NCI-H1694 (cell line): ENCODE measurements at places on chromosomes 13 and 19.
A peak's percentile ranks its signal among the peaks of the same experiment; 100 is the strongest.

DNA sequence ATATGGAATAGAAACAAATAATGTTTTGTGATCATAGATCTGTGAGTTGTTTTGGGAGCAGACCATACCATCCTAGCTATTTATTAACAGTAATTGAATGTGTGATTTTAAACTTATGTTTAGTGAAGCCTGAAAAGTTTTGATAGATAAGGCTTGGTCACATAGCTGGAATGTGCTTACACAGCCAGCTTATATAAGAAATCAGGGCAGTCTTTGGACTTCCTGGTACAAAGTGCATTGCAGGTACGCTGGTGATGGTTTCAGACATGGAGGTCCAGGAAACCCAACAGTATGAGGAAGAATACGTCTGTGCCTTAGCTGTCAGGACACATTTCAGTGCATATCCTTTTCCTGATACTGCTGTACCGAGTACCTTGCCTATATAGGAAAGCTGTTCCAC lies 2316.2 kb upstream of the PCDH20 start:
- no peak for DNase-seq

- DNase-seq = peak; percentile 55
These were observed at the start of gene RNASEH2A for GRCh38 chr19:12806242-12807081. RNASEH2A (plus strand) TSS chr19:12806584; CDS start chr19:12806674, 90 bp downstream.

DNA sequence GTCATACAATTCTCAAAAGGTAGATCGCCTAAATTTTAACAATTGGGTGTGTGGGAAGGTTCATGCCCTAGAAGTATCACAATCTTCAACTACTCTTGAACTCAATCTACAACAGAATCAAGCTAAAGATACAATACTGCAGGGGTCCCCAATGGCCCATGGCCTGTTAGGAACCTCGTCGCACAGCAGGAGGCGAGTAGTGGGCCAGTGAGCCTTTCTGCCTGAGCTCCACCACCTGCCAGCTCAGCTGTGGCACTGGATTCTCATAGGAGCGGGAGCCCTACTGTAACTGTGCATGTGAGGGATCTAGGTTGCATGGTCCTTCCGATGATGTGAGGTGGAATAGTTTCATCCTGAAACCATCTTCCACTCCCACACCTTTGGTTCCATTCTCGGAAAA lies 230.6 kb downstream of the KLF12 start:
- no peak for DNase-seq

DNA sequence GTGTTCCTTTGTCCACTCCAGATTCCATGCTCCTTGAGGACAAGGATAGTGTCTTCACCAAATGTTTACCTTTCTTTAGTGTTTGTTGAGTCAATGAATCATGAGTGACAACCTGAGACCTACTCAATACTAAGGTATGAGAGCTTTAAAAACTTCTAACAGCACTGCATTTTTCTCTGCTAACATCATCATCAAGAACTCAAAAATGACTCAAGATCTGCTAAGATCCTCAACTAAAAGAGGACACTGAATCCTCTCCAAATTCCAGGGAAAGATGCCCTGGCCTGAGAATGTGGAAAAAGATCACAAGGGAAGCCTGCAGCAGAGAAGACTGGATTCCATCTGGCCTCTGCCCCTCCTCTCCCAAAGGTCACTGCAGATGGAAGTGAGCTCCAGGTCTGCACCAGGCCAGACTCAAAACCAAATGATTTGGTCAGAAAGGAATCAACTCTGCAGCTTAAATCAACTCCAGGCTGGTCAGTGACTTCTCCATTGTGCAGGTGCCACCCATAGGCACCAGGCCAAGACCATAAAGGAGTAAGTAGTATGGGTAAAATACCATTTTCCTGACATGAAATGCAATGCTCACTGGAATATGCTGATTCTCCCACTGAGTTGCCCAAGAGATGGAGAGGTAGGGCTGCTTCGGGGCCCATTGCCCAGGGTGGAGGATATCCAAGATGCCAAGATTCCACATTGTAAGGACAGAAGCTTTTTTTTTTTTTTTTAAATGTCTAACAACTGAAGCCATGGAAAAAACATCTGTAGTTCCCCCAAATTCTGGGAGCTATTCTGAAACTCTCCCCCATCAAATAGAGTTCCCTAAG lies 89.5 kb upstream of the DOCK9 start:
- no peak for DNase-seq

GRCh38 chr13:67445436-67445835 lies 215.3 kb upstream of the PCDH9 start:
- DNase-seq = no peak

DNA sequence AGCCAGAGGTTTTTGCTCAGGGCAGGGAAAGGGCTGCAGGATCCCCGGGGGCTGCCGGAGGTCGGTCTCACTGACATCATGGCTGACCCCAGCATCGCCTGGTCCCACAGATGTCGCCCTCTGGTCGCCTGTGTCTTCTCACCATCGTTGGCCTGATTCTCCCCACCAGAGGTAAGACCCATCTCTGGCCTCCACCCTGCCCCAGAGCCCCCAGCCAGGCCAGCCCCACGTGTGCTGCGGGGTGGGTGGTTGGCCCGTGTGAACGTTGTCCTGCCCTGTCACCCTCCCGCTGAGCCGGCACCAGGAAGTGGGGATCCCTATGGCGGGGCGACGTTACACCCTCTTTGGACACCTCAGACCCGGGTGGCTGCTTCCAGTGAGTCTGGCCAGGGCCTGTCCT lies 906 bp downstream of the FXYD5 start:
- DNase-seq = no peak

GRCh38 chr19:16861011-16861410 lies 27.8 kb upstream of the F2RL3 start:
- DNase-seq = no peak

DNA sequence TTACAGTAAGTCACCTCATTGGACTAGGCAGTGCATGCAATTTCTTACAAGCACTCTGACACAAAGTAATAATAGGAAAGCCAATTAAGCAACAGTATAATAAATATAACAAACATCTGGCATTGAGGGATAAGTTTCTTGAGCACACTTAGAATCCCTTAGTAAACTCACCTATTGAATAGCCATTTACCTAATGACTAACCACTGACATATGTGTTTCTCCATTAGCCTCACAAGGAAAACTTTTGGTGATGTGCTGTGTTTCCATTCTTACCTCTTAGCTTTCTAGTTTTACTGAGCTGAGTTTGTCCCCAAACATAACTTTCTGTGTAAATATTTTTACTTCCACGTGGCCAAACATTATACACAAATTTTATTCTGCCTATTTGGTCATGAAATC lies 47.4 kb upstream of the PCDH9 start:
- no peak for DNase-seq

GRCh38 chr13:93227280-93227877 lies 772 bp downstream of the GPC6 start:
- peak; percentile 50 for DNase-seq

DNA sequence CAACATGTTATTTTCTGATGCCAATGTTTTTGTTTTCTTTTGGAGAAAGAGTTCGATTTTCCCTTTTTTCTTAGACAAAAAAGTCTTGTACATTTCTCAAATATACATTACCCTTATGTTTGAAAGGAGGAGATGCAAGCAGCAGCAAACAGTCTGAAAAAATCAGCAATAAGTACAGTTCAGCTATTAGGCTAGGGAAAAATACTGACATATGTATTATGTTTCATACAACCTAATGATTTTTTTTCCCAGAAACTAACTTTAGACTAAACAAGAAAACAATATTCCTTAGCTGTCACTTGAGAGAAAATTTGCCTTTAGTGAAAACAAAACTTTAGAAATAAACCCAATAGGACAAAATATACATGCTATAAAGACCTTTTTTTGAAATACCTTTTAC lies 1223.5 kb downstream of the SLITRK1 start:
- DNase-seq = no peak

DNA sequence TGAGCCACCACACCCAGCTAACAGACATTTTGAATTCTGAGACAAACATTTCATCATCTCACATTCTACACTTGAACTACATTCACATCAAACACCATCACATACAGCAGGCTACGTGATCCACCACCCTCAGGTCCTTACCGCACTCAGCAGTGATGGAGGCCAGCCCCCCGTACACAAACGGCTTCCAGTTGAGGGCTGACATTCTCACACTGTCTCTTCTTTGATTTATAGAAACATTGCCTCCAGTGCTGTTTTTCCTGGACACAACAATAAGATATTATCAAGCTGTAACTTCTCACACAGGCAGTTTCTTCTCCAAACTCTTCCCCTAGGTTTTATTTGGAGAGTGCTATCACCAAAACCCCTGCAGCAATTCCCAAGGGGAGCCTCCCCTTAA lies 7.0 kb downstream of the SLC25A30 start:
- DNase-seq = no peak

DNA sequence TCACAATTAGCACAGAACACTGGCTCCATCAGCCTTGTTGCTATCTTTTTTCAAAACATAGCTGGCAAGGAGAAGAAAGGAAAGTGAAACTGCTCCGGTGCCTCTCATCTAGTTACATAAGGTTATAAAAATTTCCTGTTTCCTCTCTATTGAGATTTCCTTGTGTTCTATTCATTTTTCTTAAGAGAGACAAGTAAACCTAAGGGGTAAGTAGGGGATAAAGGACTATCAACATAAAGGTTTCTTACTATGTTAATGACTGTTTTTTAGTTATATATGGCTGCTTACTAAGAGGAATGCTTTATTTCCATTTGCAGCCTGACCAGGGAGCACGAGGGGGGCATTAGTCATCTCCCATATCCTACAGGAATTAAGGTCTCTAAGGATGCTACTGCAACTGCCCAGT lies 73.2 kb upstream of the MLNR start:
- no peak for DNase-seq

DNA sequence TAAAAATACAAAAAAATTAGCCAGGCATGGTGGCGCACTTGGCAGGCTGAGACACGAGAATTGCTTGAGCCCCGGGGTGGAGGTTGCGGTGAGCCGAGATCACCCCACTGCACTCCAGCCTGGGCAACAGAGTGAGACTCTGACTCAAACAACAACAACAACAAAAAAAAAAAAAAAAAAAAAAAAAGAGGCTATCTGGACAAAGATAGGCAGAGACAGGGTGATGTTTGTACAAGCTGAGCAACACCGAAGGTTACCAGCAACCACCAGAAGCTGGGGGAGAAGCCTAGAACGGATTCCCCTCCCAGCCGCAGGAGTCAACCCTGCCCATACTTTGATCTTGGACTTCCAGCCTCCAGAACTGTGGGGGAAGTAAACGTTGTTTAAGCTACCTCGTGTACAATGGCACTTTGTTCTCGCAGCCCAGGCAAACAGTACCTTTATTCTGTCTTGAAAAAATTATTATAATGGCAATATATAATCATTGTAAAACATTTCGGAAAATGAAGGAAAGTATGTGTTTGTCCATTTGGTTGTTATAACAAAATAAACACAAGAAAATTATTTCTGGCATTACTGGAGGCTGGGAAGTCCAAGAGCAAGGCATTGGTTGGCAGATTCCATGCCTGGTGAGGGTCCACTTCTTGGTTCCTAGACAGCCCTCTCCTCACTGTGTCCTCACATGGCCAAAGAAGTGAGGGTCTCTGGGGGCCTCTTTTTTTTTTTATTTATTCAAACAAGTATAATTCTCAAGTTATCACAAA lies 39.8 kb upstream of the LATS2 start:
- no peak for DNase-seq

- no peak for DNase-seq
These were observed 34.5 kb downstream of the DNM2 start for GRCh38 chr19:10752237-10752912.

GRCh38 chr19:21626091-21626490 lies 120.7 kb downstream of the ZNF429 start:
- DNase-seq = no peak

DNA sequence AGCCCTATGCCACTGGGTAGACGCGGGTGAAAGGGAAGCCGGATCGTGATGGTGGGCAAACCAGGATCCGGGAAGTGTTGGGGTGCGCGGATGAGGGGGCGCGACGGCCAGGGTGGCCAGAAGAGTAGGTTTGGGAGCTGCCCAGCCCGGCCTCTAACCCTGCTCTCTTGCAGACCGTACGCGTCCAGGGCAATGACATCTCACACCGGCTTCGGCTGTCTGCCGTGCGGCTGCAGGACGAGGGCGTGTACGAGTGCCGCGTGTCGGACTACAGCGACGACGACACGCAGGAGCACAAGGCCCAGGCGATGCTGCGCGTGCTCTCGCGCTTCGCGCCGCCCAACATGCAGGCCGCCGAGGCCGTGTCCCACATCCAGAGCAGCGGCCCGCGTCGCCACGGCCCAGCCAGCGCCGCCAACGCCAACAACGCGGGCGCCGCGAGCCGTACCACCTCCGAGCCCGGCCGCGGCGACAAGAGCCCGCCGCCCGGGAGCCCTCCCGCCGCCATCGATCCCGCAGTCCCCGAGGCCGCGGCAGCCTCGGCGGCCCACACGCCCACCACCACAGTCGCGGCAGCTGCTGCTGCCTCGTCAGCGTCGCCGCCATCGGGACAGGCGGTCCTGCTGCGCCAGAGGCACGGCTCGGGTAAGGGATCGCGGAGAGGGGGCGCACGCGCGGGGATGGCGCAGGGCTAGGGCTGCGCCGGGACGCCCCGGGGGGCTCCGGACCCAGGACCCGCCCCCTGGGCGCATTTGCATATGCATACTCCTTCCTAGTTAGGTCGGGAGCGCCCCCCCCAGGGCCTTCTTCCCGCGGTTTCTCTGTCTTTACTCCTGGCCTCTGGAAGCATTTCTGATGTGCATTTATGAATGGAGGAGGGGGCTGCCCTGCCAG lies 4.1 kb downstream of the VSTM2B start:
- no peak for DNase-seq

- no peak for DNase-seq
These were observed 145.9 kb downstream of the DACH1 start for GRCh38 chr13:71721104-71721503.

GRCh38 chr19:29489172-29489951 lies 36.4 kb upstream of the VSTM2B start:
- DNase-seq = peak; percentile 16

DNA sequence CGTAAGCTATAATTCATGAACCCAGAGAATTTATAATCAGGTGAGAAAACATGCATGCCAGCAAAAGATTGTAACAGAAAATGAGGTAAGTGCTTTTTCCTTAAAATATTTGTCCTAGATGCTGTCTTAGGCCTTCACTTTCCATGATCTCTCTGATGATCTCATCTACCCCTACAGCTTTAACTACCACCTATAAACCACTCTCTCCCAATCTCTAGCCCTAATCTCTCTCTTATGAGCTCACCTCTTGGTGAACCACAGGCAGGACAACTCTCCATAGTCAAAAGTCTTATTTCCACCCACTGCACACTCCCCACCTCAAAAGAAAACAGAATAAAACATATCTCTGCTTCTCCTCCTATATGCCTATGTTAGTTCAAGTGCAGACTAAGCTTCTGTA lies 137.1 kb downstream of the SLC7A1 start:
- no peak for DNase-seq

DNA sequence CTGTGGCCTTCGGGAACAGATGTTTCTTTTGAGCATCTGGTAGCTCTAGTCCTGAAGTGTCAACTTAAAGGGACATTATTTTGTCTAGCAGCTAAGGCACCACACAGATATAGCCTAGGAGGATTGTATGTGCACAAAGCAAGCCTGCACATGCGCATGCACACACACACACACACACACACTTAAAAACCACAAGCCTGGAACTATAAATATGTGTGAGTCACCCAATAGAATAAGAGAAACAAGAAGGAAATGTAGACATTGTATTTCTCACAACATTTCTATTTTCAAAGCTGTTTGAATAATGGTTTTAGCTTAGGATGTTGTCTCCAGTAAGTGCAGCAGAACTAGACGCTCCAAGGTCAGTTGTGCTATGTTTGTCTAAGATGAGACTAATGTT lies 516.5 kb downstream of the SUCLA2 start:
- DNase-seq = no peak

- DNase-seq = no peak
These were observed 150.7 kb downstream of the KCTD15 start for GRCh38 chr19:33947265-33947964.

GRCh38 chr13:65063753-65064152 lies 2166.4 kb downstream of the PCDH9 start:
- DNase-seq = no peak
